ENCODE measurements at places on chromosomes 2 and 18.

DNA sequence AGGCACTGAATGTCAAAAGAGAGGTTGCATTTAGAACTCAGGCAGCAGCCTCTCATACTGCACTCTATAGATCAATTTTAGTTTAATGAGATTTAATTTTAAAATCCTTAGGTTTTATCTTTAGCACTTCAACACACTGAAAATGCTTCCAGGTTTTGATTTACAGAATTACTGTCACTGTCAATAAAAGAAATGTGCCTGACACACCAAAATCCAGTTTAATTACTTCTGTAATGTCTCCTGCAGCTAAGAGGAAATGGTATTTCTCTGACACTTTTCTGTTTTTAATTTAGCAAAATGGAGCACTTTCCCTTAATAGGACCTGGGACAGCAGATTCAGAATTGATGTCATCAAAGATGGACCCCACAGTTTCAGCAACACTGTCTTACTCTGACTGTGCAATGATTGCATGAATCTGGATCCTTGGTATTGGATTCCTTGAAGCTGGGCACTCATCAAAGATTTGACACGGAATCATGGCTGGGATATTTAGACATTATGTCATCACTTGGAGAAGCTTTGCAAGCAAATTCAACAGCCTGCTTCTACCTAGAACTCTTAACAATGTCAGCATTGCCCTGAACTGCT lies 576.5 kb downstream of the NRXN1 start:
- no peak for DNase-seq

GRCh38 chr2:102603904-102604303 lies 15.4 kb upstream of the SLC9A2 start:
- DNase-seq: no peak

DNA sequence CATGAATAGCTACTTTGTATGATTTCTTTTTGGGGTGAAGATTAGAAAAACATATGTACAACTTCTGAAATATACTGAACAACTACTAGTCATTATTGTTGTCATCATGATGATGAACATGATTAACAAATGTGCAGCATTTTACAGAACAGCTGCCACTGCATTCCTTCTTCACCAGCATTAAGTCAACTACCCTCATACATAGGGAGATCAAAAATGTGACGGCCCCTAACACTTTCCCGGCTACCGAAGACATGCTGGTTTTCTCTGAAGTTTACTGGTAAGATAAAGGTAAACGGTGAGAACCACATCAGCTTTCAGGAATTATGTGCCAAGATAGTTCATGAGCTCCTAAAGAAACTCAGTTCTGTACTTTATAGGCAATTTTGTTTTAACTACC lies 121.0 kb upstream of the LRATD1 start:
- DNase-seq: no peak

DNA sequence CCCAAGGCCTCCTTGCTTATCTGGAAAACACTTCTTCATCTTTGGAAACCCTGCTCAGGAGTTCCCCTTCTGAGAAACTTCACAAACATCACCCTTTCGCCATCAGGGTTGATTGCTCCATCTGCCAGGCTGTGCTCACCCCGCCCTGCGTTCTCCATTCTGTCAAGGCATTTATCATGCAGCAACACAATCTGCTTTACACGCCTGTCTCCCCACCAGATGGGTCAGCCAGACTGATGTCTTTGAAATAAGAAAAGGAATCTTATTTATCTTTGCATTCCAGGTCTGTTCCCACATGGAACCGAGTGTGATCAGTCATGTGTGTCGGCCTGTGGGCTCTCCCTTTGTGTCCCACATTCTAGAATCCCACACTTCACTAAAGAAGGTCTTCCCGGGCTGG lies 110.0 kb upstream of the ARL4C start:
- no peak for DNase-seq

DNA sequence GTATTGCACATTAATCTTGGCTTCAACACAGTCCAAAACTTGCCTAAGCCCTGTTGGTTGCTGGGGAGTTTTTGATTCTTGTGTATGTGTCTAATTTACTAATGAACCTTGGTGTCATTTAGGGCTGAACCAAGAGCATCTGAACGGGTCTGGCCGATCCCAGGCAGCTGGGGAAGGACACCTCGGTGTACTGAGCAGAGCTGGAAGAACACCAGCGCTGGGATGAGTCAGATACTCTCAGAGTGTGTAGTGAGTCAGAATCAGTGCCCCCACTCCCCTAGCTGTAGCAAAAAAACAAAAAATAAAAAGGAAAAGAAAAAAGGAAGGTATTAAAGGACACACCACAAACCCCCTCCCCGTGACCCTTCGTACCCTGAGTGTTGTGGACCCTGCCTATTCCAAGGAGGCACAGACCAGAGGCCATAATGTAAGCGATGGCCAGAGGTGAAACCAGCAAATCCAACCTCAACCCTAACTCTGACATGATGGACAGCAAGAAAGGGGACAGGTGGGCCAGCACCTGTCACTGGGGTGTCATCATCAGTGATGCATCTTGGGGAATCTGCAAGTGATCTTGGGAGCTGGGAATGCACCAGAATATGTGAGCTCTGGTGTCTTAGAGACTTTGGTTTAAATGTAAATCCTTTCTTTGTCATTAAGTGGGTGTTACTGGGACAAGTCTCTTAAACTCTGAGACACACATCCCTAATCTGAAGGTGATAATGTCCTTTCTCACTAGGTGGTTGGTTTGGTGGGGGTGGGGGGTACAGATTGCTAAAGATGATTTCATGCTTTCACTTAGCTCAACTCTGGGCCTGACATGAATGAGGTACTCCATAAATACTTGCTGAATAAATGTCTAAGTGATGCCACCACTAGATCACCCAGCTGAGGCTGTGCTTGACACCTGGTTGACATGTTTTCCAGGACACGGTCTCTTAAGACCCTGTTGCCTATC lies 34.2 kb upstream of the NCOA1 start:
- no peak for DNase-seq

GRCh38 chr2:166494140-166494624 lies at the start of gene SCN7A:
Gene SCN7A, minus strand, starts transcription at chr2:166494249. Its CDS starts 16,553 bp downstream, at chr2:166477696.
- no peak for DNase-seq

DNA sequence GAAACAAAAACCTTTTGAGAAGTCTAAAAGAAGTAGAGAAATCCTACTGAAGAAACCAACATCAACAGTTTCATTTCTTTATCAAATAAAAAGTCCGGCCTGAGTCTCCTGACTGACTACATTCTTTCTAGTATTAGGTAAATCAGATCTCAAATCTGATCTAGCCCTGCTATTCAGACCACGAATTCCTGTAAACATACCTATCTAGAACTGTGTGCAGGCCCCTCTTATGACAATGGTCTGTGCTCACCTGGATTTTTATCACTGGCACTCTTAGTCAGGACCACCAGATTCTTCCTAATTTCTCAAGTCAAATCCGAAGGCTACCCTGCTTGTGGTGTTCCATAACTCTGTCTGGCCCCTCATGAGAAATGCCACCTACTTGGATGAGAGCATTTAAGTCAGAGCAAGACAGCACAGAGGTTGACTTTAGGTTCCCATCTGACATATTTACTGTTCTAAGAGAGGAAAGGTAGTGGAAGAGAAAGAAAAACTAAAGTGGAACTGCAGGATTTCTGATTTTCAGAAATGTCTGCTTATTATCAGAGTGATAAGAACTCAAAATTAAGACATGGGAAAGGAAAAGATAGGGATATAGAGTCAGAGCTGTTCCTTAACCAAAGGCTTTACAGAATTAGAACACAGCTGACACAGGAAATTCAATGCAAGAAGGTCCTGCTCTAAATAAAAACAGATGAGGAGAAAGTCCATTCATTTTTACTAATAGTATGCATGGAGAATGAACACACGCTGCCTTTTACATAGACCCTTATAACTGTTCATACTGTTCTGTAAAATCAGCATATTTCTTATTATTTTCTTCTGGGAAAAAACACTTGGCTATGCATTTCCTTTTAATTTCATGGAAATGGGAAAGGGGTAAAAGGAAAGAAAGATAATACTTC lies 56.5 kb downstream of the SLC8A1 start:
- no peak for DNase-seq

GRCh38 chr2:30641765-30642345 lies 165.4 kb downstream of the CAPN13 start:
- no peak for DNase-seq

- DNase-seq: no peak
Measured at GRCh38 chr2:2464643-2465042, 133.6 kb upstream of the MYT1L start.

DNA sequence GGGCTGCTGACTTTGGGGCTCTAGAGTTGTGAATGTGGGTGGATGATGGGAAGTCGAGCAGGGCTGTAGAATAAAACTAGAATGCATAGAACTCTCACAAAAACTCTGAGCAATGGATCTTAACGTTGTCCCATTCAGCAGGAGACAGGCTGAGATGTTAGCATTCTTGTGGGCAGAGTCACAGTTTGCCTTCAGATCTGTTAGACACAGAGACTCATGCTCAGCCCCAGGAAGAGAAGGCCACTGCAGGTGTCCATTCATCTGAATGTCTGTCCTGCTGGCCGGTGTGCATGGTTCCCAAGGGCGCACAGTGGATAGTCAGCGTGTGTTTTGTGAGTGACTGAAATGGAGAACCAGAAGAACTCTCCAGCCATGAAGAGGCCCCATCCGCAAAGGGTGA lies 111.3 kb downstream of the TSN start:
- no peak for DNase-seq

GRCh38 chr2:3207091-3207491 lies 170.5 kb downstream of the EIPR1 start:
- DNase-seq: no peak

DNA sequence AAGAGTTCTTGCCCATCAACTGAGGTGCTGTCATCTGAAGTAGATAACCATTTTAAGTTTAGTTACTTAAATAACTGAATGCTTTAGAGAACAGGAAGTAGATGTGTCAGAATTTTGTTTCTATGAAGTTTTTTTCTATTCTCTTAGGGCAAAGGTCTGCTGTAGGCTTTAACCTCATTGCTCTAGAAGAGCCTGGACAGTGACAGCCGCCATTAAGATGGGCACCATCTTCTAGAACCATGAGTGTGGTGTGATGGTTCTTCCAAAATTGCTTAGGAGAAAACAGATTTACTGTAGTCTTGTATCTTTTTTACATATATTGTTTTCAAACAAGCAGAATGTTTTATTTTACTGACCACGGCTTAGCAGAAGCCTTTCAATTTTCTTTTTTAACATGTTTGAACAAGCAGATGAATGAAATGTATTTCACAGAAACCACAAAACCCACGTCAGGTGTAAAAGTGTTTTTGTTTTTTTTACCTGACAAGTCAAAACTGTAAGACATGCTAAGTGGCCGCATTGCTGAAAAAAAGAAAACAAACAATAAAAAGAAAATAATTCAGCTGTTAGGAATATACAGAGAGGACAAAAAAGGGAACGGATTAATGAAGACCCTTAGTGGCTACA lies 77.9 kb downstream of the PRELID3A start:
- DNase-seq: no peak

GRCh38 chr2:33118651-33119050 lies 171.9 kb downstream of the LTBP1 start:
- DNase-seq: no peak

- no peak for DNase-seq
Measured at GRCh38 chr2:146417942-146418341, 1426.9 kb upstream of the ACVR2A start.

DNA sequence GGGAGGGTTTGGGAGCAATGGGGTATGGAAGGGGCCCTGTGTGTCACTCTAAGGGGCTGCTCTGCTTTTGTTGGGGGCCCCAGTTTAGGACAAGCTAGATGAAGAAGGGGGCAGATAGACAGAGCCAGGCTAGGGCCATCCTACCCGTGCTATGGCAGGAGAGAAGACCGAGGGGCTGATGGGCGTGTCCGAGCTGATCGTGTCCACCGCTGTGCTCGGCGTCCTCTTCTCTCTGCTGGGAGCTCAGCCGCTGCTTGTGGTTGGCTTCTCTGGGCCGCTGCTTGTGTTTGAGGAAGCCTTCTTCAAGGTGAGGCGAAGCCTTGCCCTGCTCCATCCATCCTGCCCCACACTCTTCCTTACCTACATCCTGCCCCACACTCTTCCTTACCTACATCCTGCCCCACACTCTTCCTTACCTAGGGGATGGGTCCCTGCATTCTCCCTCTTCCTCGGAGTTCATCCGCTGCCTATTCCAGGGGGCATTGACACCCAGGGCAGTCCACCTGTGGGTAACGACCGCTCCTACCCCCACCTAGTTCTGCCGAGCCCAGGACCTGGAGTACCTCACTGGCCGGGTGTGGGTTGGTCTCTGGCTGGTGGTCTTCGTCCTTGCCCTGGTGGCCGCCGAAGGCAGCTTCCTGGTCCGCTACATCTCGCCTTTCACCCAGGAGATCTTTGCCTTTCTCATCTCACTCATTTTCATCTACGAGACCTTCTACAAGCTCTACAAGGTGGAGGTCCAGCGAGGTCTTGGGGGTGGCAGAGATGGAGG lies 8.9 kb downstream of the SLC4A3 start:
- DNase-seq: no peak

GRCh38 chr18:24475926-24476589 lies 15.6 kb downstream of the HRH4 start:
- DNase-seq: no peak

GRCh38 chr2:10772868-10773215 lies 39.7 kb downstream of the PDIA6 start:
- no peak for DNase-seq

DNA sequence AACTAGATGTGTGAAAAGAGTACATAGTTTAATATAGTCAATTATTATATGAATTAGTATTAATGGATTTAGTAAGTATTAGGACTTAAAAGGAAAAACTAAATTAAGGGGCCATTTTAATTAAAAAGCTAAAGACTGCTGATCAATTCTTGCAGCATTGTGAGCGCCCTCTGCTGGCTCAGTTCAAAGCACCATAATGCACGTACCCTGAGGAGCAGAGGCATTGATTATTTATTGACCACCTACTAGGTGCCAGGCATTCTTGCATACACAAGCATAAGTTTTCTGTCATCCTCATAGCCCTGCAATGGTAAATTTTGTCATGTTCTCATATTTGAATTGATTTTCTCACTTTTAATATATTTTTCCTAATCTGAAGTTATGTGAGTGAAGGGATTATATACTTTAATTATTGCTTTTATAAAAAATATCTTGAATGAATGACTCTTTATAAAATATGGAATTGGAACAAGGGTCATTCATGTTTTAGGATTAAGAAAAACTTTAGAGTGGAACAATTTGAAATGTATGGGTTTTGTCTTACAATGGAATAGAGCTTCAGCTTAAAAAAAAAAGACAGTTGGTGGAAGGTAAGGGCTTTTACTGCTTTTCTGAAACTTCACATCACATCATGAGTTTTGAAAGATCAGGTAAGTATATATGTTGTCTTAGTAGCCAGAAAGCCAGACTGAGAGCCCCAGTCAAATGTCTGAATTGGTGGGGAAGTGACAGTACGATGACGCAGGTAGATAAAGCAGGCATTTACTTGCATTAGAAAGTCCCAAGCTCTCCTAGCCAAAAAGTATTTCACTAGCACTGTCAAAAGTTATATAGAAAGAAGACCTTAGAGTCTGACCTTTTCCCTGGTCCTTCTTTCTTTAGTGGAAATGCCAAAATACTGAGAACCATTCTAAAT lies 9.7 kb downstream of the ITGA4 start:
- no peak for DNase-seq

All from SW 1271 (cell line).